Suppressor macrophage treated with lipopolysaccharide for 4 hours (primary cell): ENCODE measurements at places on chromosomes 1 and 21.

- DNase-seq: no peak
Observed at GRCh38 chr1:217388522-217389065, 242.3 kb downstream of the GPATCH2 start.

DNA sequence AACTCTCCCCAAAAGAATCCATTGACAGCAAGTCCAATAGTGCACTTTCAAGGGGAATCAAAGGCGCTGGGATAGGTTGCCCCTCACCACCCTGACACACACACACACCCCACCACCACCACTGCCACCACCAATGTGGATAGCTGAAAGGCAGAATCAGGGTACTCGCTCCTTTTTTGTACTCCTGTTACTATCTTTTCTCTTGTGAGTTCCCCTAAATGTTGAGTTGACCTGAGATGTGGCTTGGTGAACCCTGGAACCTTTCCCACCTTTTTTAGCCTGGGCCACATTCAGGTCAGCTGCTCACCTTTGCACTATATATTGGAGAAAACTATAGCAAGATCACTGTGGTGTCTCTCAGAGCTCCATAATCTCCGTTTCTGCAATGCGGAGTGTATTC, 3.9 kb downstream of the S100A8 start:
- DNase-seq: no peak

- DNase-seq: peak; percentile 63
Observed at GRCh38 chr1:247500865-247501264, 35.4 kb downstream of the OR2C3 start.

GRCh38 chr1:223142269-223142668, 779 bp downstream of the TLR5 start:
- DNase-seq: no peak

GRCh38 chr1:187942986-187943385, 1114.2 kb downstream of the PLA2G4A start:
- DNase-seq: no peak

- DNase-seq: no peak
Observed at GRCh38 chr1:25685211-25685750, 68.7 kb downstream of the MAN1C1 start.

DNA sequence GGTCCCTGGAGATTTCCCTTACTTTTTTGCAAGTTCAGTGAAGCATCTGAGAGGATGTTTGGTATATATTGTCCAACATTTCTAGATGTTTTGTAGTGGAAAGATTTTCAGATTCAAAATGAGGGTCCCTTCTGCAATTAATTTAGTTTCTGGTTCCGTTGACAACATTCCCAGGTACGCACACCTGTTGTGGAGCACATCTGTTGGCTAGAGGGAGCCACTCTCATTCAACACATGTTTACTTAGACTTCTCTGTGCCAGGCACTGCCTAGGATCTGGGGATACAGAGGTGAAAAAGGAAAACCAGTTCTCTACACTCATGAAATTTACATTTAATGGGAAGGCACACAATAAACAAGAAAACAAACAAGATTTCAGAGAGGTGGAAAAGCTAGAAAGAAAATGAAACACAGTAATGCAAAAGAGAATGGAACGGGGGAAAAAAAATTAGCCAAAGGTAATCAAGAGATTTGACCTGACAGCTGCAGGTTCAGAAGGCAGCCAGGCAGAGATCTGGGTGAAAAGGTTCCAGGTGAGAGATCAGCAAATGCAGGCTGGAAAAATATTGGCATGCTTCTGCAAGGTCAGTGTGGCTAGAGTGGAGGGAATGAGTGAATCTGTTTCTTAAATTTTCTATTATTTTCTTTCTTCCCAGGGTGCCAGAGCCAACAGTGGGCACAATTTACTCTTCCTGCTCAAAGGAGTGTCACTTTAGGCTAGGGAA, 48.4 kb upstream of the KAZN start:
- DNase-seq: no peak

GRCh38 chr1:84390226-84390625, 8.1 kb upstream of the DNASE2B start:
- peak; percentile 55 for DNase-seq

- no peak for DNase-seq
Observed at GRCh38 chr1:203041351-203041932, 15.2 kb downstream of the PPFIA4 start.

DNA sequence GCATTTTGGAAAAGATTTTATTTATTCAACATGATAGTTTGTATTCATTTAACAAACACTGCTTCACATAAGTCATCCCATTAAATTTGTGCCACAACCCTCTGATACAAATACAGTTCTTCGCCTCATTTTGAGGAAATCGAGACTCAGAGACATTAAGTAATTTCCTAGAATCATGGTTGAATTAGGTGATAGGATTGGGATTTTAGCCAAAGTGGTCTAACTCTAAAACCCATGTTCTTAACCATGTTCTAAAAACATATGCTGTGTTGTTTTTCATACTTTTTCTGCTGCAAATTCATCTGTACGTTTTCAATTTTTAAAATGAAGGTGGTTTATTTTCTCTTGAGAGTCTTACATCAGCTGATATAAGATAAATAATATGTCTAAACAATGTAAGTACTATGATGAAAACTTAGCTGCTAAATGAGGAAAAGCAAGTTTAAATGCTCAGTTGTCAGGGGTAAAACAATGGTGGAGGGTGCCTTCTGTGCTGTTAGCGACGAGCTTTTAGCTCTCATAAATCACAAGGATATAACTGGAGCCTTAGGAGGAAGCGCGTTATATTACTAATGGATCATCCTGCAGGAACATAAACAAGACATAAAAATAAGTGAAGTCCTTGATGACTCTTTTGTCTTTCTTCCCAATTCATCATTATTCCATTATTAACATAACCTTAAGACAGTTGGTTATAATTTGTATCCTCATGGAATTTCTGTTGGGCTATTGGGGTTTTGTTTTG, 97.7 kb downstream of the CACHD1 start:
- no peak for DNase-seq

DNA sequence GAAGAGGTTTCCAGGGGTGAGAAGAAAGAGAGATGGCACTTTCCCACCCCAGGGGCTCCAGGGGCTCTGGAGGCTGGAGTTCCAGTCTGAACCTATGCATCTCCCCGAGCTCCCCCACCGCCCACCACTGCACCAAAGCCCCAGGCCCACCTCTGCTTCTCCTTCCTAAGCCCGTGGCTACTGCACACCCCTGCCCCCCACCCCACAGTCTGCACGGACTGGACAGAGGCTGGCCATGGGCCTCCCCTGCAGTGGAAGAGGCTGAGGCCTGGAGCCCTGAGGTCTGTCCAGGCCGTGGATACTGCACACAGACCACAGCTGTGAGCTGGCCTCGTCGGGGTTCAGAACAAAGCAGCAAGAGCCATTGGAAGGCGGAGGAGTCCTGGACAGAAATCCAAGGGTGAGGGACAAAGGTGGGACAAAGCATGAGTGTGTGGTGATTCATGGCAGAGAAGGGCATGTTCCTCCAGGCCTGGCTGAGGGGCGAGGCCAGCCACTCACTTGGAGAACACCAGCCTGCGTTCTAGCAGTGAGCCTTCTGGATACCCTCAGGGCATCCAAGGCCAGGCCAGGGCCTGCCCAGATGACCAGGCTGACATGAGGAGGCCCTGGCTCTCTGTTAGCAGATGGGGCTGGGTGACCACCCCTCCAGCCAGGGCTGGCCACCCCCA, 244.8 kb upstream of the VAMP3 start:
- DNase-seq: no peak

GRCh38 chr1:203479646-203480045, 4.0 kb downstream of the PRELP start:
- no peak for DNase-seq

GRCh38 chr1:154574716-154575115, 7.1 kb downstream of the CHRNB2 start:
- DNase-seq: no peak

DNA sequence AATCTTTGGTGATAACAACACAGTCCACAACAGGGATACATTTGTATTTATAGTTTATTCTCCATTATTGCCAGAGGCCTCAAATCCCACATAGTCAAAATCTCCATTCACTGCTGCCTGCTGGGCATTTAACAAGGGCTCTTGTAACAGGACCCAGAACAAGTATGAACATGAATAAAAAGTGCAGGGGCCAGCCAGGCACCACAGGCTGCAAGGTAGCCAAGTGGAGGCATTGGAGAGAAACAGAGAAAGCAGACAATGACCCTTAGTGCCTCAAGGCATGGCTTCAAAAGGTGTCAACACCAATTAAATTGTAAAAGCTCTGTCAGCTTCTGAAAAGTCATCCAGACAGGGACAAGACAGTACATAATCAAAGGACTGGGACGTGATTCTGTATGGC, 116.8 kb downstream of the ATP6V1G3 start:
- no peak for DNase-seq

- DNase-seq: no peak
Observed at GRCh38 chr1:80673935-80674597, 1126.7 kb upstream of the ADGRL2 start.

- DNase-seq: no peak
Observed at GRCh38 chr1:18794051-18794450, 65.4 kb downstream of the TAS1R2 start.

DNA sequence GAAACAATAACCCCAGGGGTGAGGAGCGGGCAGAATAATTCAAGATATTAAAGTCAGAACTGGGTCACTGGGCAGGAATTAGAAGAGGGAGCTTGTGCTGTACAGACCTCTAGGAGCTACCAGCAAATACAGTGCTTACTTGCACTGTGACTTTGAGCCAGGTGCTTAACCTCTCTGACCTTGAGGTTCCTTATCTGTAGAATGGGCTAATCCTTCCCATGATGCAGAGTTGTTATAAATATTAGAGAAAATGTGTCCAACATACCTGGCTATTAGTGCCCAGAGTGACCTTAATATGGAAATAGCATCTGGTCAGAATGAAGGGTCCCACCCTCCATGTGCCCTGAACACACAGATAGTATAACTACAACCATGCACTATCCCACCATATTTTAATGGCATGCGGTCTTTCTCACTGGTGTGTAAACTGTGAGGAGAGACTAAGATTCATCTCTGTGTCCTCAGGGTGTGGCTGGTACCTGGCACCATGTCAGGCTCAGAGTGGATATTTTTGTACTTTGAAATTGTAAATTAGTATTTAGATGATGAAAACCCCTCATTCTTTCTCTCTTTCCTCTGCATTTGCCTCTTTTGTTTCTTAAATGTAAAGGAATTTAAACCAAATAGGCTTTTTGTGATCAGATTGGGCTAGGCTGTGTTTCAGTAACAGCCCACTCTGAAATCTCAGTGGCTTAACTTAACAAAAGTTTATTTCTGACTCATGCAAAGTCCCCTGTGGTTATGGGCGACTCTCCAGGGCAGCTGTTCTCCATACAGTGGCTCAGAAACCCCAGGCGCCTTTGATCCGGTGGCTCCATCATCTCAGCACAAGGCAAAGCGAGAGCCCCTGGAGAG, 60.0 kb upstream of the ROR1 start:
- no peak for DNase-seq

GRCh38 chr1:189970331-189971230, 507.1 kb downstream of the BRINP3 start:
- DNase-seq: no peak

DNA sequence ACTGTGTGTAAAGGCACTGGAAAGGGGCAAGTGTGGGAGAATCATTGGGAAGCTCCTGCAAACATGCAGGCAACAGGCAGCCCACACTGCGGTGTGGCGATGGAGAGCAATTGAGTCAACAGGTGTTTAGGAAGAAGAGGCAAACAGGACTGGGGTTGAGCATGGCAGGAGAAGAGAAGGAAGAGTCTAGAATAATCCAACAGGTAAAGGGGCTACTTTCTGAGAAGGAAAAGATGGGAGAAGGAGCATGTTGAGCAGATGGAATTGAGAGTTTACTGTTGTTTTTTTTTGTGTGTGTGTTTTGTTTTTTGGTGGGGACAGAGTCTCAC, 4.2 kb downstream of the DOP1B start:
- DNase-seq: no peak

DNA sequence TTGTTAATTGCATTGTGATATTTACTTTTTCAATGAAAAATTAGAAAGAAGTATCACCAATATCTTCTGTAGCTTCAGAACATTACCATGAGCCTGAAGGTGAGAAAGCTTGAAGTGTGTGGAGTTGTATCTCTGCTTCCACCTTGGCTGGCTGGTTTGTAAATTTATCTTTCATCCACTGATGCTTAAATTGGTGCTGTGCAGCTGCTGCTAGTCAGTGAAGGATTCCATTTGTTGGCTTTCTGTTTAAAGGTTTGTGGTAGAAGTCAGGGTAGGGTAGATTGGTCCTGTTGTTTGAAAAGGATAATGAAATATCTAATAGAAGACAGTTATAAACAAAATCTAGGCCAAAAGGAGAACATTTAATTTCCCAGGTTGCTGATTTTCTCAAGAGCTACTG, 105.7 kb downstream of the C1orf21 start:
- no peak for DNase-seq

- no peak for DNase-seq
Observed at GRCh38 chr1:195899762-195900352, 708.4 kb downstream of the KCNT2 start.
